ENCODE measurements at places on chromosomes 12 and 14. TPM values are rescaled to one million over a fixed set of nuclear protein-coding genes. Genes with fewer than 3 reads are reported as not detected.

LRRC43 gene
- not detected for total RNA-seq

EIF2S3B gene
- total RNA-seq: 1.1 TPM

EPYC gene
- total RNA-seq: 1.2 TPM

KRT83 gene
- total RNA-seq: not detected

SLC7A8 gene
- total RNA-seq: 8.4 TPM

METTL1 gene
- 4.9 TPM for total RNA-seq

DCN gene
- 3,503 TPM for total RNA-seq

TMEM30B gene
- total RNA-seq: 9.3 TPM

CD4 gene
- total RNA-seq: 11.5 TPM

SDR9C7 gene
- not detected for total RNA-seq

CYP46A1 gene
- 2.7 TPM for total RNA-seq

TAS2R46 gene
- total RNA-seq: 11.7 TPM

ASCL1 gene
- total RNA-seq: 0.32 TPM

VDR gene
- total RNA-seq: 0.79 TPM

BIN2 gene
- total RNA-seq: 2.3 TPM

RDH5 gene
- 8.1 TPM for total RNA-seq

TGM1 gene
- 1.2 TPM for total RNA-seq

FKBP3 gene
- total RNA-seq: 53.9 TPM
